ENCODE measurements at places on chromosomes 2 and 18.
A peak's percentile ranks its signal among the peaks of the same experiment; 100 is the strongest.

- DNase-seq, result no peak
These were observed 6.2 kb upstream of the RNU2-63P start for GRCh38 chr2:88022669-88022921.

GRCh38 chr2:44938287-44939105 is 3.0 kb upstream of the SIX3 start:
- no peak for DNase-seq

GRCh38 chr2:217846321-217846743 is 156.5 kb downstream of the TNS1 start:
- DNase-seq, result no peak

DNA sequence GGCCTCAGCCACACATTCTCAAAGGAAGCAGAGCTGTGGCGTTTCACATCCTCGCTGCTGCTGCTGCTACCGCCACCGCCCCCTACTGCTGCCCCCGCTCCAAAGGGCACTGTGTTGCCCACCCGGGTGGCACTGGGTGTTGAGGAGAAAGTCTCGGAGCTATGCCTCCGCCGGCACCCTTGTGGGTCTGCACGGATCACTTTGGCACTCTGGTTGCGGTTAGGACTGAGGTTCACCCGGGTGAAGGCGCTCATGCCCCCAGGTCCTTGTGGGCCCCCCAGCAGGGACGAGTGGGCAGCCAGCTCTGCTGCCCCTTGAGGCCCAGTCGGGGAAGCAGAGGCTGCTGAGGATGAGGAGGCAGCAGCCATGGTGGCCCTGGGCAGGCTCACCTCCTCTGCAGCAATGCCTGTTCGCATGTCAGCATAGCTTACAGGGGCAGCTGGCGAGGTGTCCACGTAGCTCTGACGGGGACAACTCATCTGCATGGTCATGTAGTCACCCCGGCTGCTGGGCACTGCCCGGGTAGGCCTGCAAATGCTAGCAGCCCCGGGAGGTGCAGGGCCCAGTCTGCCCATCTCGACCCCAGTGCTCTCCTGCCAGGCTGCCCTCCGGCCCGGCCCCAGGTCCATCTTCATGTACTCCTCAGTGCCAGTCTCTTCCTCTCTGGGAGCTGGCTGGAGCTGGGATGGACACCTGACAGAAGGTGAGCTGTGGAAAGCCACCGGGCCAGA is 4.2 kb downstream of the IRS1 start:
- no peak for DNase-seq

DNA sequence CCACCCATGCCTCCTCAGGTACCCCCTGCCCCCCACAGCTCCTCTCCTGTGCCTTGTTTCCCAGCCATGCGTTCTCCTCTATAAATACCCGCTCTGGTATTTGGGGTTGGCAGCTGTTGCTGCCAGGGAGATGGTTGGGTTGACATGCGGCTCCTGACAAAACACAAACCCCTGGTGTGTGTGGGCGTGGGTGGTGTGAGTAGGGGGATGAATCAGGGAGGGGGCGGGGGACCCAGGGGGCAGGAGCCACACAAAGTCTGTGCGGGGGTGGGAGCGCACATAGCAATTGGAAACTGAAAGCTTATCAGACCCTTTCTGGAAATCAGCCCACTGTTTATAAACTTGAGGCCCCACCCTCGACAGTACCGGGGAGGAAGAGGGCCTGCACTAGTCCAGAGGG is 803 bp upstream of the DES start:
- DNase-seq, result no peak

DNA sequence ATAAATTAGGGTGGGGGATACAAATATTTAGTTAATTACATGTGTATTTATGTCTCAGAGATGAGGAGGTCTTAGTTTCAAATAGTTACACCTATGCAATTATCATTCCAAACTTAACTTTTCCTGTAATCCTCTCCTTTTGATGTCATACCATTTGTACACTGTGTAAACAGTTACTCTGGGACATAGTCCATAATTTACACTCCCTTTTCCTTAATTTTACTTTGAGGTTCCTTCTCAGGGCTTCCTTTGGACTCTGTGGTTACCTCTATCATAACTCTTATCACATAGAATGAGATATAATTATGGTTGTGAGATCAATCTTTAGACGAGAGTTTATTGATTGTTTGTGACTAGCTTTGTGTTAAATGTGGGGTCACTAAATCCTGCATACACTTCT is 84.4 kb downstream of the DPP10 start:
- DNase-seq, result no peak

- peak; percentile 80 for DNase-seq
These were observed 11.6 kb downstream of the CFLAR start for GRCh38 chr2:201127570-201127969.

GRCh38 chr18:62897153-62897552 is 181.8 kb downstream of the PHLPP1 start:
- DNase-seq, result no peak

- no peak for DNase-seq
These were observed 800.2 kb downstream of the PLCL1 start for GRCh38 chr2:198604599-198604998.

GRCh38 chr18:73669297-73669696 is 478.3 kb downstream of the FBXO15 start:
- DNase-seq, result peak; percentile 11

GRCh38 chr2:157922815-157923214 is 46.7 kb upstream of the ACVR1 start:
- no peak for DNase-seq

GRCh38 chr18:24470805-24471204 is 10.4 kb downstream of the HRH4 start:
- DNase-seq, result no peak

- no peak for DNase-seq
These were observed 25.6 kb upstream of the ITGB6 start for GRCh38 chr2:160225722-160226121.

- no peak for DNase-seq
These were observed 447.5 kb upstream of the SLC14A2 start for GRCh38 chr18:45167631-45168280.

DNA sequence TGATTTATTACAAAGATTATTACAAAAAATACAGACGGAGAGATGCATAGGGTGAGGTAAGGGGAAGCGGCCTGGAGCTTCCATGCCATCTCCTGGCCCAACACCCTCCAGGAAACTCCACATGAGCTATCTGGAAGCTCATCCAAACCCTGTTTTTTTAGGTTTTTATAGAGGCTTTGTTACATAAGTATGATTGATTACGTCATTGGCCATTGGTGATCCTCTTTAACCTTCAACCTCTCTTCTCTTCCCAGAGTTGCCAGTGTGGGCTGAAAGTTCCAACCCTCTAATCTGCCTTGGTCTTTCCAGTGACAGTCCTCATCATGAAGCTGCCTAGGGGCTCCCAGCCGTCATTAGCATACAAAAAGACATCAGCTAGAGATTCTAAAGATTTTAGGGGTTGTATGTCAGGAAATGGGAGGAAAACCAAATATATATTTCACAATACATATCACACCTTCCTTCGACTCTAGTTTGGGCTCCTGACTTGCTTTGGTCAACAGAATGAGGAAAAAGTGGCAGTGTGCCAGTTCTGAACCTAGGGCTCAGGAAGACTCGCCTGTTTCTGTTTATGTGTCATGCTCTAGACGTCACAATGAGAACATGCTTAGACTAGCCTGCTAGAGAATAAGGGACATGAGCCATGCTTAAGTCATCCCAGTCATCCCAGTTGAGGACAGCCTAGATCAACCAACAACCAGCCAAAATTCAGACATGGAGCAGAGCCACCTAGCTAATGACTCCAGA is 54.1 kb downstream of the ETAA1 start:
- no peak for DNase-seq

DNA sequence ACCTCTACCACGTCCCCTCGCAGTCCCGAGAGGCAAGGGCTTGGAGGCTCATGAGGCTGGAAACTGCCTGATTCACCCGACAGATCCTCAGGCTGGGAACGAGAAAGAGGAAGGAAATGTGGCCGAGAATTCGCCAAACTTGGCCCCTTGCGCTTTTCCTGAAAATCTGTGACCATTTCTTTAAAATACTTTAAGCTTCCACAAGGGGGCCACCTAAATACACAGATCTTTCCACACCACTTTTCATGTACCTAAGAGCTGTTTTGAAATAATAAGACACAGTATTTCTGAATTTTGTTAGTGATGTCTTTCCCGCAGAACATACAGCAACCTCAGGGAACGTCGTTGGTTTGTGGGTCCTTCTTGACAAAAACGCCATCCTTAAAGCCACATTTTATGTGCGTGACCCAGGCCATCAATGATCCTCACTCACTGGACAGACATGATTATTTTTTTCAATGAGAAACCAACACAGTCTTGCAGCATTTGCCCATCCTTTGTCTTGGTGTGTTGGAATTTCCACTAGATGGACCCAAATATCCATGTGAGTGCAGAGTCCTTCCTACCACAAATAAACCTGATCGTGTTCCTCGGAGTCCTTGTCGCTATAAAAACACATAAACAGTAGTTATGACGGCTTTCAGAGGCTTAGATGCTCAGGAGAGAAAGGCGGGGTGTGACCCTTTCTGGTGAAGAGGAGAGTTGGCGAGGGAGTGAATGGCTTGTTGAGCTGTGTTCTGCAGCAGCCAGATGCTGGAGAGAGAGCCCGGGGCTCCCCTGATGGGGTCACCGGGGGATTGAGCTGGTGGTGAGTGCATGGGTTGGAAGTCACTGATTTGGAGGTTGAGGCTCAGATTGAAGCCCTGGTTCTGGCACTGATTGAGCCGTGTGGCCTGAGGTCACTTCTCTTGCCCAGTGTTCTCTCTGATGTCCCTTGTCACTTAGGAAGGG is 25.0 kb downstream of the DCDC2C start:
- DNase-seq, result peak; percentile 24

GRCh38 chr2:221293949-221294742 is 278.0 kb downstream of the EPHA4 start:
- no peak for DNase-seq

GRCh38 chr2:47227532-47228279 is 72.6 kb upstream of the STPG4 start:
- DNase-seq, result no peak

Measured in globus pallidus (tissue), 1 donor.